ENCODE measurements at places on chromosomes 3 and 15.

- DNase-seq, result peak; percentile 89
Measured at GRCh38 chr15:64046421-64047153, at the start of gene DAPK2. Gene DAPK2 (minus strand): TSS chr15:64046485. CDS start chr15:64040261, 6,224 bp downstream.

- DNase-seq, result no peak
Measured at GRCh38 chr3:116341381-116341780, 103.9 kb downstream of the LSAMP start.

- no peak for DNase-seq
Measured at GRCh38 chr3:27127195-27127594, 242.0 kb downstream of the NEK10 start.

DNA sequence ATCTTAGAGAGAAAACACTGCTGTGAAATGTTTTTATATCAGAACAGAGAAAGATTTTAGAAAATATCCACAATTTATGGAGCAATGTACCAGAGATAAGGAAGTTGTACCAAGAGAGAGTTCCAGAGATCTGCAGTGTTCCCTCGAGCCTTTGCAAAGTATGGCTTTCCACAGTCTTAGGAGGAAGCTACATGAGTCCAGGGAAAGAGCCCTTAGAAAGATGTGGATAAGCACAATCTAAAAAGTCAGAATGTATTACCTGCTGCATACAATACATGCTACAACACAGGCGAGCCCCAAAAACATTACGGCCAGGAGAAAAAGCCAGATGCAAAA, 56.4 kb downstream of the ZNF860 start:
- no peak for DNase-seq

GRCh38 chr3:152910966-152911365, 76.0 kb downstream of the P2RY1 start:
- DNase-seq, result no peak

- DNase-seq, result peak; percentile 76
Measured at GRCh38 chr3:121660356-121661171, at the start of gene HCLS1. Gene HCLS1 (minus strand): TSS chr3:121660903. CDS start chr3:121658347, 2,556 bp downstream.

- DNase-seq, result no peak
Measured at GRCh38 chr15:91051248-91051647, 28.9 kb upstream of the VPS33B start.

DNA sequence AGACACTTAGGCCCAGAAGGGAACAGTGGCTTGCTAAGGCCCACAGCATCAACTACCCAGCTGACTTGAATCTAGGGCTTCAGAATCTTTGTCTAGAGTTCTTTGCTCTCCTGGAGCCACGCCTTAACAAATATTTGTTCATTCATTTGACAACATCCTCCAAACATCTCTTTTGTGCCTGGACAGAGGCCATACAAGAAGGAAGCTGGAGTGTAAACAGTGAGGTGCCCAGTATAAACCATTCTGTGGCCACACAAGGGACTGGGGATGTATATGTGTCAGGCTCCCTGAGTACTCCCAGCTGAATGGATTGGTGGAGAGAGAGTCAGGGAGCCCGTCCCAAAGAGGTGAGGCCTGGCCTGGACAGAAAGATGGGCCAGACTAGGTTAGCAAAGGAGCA, 3.4 kb downstream of the CIB2 start:
- DNase-seq, result no peak

DNA sequence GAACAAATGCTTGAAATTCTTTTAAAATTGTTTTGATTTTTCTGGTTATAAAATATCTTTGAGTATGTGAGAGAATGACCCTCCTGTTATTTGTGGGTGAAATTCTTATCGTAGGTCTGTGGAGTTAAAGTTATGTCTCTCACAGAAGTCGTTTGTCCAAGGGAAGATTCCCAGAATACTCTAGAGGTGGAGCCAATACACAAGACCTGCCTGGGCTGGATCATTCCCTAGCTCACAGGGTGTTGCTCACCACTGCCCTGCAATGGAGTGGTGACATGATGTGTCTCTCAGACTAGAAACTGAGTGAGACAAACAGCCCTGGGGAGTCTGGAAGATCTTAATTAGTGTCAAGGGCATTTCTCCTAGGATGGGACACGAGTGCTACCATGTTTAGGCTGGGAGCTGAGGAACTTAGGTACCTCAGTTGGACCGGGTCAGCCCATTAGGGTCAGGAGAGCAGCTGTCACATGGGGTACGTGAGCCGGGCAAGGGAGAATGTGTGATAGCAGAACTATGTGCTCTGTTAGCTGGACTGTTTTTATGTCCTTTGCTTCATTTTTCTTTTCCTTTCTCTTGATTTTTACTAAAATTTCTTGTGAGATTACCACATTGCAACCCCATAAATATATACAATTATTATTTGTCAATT, 53.6 kb upstream of the MYO5C start:
- no peak for DNase-seq

DNA sequence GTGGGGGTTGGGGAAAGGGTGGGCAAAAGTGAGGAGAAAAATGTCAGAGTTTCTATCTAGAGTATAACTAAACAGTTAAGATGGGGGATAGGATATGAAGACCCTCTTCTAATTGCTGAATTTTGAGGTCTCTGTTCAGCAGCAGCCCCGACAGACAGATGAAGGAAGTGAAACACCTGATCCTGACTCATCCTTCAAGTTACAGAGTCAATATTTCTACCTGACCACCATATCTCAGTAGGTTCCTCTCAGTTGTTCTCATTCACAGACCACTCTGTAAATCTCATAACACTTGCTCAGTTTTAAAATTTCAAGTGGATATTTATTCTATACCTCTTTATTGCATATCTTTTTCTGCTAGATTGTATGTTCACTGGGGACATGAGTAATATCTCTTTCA, 69.5 kb downstream of the CCDC54 start:
- DNase-seq, result no peak

- DNase-seq, result no peak
Measured at GRCh38 chr15:49082960-49083359, 36.7 kb upstream of the SECISBP2L start.

- no peak for DNase-seq
Measured at GRCh38 chr3:32340039-32340438, 51.6 kb upstream of the CMTM7 start.

DNA sequence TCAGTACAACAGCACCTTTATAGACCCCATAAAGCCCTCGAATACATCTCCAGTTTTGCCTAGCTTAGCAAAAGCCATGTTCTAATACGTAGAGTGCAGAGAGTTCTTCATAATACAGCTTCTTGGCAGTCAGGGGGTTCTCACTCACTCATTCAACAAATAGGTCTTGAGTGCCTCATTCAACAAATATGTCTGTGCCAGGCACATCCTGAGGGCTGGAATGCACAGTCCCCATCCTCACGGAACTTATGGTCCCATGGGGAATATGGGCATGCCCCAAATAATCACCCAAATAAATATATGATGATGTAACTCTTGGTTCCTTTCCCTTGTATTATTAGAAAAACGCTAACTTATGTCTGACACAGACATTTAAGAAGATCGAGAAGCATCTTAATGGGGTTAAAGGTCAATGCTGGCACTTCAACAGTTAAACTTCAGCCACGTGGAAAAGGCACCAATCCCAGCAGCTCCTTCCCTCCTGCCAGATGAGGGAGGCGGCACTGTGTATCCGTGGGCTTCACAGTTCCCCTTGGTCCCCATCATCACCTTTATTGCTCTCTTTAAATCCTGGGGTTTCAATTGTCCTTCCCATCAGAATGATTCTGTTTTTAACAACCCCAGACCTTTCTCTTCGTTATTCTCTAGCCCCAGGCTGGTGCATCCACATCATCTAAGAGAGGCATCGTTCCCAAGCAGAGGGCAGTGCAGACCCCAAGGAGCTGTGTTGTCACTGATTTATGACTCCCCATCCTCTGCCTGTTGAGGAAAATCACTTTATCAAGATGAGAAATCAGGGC, 18.9 kb upstream of the SEMA5B start:
- no peak for DNase-seq

GRCh38 chr3:135159681-135160247, 364.7 kb downstream of the EPHB1 start:
- no peak for DNase-seq

GRCh38 chr3:127706312-127706711, 33.6 kb downstream of the ABTB1 start:
- peak; percentile 27 for DNase-seq

GRCh38 chr3:35322070-35322469, 317.3 kb upstream of the ARPP21 start:
- no peak for DNase-seq

- no peak for DNase-seq
Measured at GRCh38 chr3:135023996-135024658, 229.1 kb downstream of the EPHB1 start.

DNA sequence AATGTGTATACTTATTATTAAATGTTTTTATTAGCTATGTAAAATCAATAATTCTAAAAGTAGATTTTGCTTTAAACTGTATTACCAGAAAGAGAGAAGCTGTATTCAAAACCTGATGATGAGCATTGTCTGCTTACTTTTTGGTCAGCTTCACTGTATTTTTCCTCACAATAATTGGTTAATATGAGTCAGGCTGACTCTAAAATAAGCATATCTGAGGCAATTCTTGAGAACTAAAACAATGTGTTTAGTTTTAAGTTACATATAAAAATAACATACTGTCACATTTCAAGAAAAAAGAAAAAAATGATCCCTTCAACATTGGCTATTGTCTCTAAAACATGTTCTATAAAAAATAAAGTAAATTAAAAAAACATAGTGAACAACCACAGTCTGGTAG, 66.1 kb downstream of the EPHA3 start:
- DNase-seq, result no peak

DNA sequence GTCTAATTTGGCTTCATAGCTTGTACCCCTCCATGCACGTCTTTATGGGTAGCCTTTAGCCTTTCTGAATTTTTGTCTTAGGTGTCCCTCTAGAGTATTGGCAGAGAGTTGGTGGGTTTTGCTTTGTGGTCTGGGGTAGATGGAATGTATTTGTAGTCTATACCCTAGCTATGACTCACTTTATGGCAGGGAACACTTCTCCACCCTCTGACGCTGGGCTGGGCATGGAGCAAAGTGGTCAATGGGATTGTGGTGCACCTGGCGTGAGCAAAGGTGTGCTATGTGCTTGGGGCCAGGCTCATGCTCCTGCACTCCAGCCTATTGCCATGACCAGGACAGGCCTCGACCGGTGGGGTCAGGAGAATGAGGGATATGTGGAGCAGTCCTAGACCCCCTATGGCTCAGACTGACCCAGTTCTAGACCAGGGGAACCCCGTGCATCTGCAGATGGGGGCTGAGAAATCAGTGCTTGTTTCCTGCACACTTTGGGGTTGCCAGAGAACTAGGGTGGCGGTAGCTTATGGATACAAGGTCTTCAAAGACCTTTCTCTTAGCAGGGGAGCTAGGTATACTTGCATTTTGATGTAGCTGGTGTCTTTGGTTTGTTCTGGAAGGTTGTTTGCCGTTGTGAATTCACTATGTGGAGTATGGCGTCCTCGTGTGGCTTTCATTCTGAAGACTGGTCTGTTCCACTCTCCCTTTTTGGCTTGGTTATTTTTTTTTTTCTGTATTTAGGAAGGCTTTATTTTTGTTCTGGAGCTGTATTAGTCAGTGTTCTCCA, 49.4 kb upstream of the RPL32 start:
- no peak for DNase-seq

GRCh38 chr15:39498629-39499028, 82.2 kb upstream of the THBS1 start:
- no peak for DNase-seq

- peak; percentile 86 for DNase-seq
Measured at GRCh38 chr3:123653221-123653682, 68.4 kb upstream of the HACD2 start.

DNA sequence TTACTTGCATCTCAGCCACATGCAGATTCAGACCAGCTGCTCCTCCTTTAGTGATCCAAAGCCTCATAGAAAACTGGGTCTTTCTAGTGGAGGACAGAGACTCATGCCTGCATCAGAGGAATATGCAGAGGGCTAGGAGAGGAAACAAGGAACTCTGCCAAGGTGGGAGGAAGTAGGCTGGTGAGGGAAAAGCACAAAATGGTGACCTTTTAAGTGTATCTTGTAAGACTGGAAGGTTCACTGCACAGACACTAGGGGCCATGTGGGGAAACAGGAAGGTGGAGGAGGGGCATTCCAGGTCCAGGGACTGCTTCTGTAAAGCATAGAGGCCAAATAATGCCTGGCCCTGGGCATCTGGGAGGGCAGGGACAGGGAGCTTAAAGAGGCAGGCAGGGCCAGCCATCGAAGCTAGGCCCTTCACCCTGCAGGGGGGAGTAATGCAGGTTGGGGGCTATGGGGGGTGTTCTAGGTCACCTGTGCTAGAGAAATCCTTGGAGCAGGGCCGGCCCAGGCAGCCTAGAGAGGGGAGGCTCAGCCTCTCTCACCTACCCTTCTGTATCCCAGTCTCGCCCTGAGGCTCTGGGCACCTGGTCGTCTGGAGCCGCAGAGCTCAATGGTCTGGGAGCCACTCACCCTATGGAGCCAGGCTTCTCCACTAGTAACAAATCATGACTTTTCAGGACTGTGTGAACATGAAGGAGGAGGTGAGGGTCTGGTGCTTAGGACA, 117.7 kb downstream of the DNAJB8 start:
- no peak for DNase-seq

- no peak for DNase-seq
Measured at GRCh38 chr15:35871282-35871681, 325.3 kb upstream of the DPH6 start.

DNA sequence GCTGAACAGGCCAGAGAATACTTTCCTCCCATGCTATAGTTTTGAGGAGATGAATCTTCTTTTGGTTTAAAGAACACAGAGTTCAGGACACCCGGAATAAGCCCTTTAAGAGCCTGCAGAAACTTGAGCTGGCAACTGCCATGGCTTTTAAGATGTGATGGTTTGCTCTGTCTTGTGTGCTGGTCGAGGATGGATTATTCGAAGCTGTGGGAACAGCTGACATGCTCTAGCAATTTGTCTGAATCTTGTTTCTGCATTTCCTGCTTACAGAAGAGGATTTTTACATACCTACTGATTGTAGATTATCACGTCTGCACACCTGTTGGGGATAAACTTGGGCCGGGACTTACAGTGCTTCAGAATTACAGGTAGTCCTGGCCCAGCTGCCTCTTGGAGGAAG, 396.9 kb downstream of the LRTM1 start:
- DNase-seq, result no peak

- DNase-seq, result peak; percentile 50
Measured at GRCh38 chr3:74465715-74466410, 148.6 kb downstream of the CNTN3 start.

DNA sequence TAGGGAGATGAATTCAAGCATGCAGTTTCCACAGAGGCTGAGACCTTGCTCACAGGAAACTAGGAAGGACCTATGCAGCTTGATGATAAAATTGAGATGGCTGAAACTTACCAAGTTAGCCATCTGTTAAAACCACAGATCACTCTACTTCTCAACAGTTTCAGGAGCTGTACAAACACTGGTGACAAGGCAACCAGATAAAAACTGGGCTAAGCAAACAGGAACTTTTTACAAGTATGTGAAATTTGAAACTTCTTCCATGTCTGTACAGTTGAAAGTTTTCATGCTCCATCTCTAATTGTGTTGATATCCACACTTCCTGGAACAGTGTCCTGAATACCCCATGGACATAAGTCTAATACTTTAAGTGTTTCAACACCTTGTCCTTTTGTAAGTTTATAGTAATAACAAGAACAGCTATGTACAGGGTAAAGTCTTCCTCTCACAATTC, 78.2 kb downstream of the FAIM start:
- DNase-seq, result no peak
